ENCODE measurements at places on chromosomes 2 and 18. TPM values are rescaled to one million over a fixed set of nuclear protein-coding genes. Genes with fewer than 3 reads are reported as not detected.

DNA sequence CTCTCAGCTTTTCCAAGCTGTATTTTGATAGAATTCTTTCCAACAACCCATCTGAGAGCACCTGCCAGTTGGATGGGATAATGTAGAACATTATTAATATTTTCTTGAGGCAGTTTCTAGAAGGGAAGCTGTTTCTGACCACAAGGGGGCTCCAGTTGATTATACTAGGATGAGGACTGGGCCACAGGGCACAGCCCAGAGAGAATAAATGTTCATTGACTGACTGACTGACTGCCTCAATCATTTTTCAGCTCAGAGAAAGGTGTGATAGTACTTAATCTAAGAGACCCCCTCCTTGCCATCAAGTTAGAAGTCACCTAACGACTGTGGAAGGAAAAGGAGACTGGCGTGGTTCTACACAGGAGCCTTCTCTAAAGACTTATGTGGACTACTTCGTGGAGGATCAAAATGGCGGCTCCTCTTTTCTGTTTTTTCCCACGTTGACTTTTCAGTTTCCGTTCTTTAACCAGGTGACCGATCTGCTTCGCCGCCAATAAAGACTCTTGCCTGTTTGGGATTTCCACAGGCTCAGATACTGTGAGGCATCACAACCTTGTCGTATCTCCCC, 31.9 kb upstream of the CREG2 start:
- peak; percentile 44 for DNase-seq

DNA sequence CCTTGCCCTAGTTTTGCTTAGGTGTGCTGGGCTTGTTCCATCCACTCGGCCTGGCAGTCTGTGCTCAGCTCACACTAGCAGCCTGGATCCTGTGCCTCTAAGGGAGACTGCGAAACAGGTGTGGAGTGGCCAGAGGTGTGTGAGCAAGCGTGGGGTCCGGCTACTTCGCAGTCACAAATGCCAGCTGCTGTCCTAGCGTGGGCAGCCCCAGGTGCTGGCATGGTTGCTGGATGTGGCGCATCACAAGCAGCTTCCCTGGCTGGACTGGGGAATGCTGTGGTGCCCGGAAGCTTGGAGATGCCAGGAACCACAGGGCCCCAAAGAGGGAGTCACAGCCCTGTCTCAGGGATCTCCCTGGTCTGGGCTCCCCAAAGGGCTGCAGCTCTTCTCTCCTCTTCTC, 119.0 kb upstream of the TMEFF2 start:
- no peak for DNase-seq

The ID2 gene
- 362 TPM for total RNA-seq

The IL36B gene
- total RNA-seq, result not detected

The SLC11A1 gene
- total RNA-seq, result 4.8 TPM

DNA sequence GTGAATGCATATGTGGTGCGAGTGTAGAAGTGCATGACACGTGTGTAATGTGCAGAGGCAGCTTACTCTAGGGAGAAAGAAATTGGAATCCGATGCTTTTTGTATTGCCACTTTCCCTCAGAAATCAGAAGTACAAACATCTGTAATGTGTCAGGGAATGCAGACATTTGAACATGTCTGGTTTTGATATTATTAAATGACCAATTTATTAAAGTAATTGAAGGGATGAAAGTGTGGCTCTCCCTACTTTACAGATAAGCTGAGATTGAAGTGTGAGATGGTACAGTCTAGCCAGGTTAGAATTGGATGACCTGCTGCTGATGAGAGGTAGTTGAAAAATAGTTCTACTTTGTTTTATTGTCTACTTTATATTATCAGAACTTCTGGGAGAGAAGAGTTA, 74.5 kb upstream of the NT5C1B start:
- DNase-seq, result no peak

DNA sequence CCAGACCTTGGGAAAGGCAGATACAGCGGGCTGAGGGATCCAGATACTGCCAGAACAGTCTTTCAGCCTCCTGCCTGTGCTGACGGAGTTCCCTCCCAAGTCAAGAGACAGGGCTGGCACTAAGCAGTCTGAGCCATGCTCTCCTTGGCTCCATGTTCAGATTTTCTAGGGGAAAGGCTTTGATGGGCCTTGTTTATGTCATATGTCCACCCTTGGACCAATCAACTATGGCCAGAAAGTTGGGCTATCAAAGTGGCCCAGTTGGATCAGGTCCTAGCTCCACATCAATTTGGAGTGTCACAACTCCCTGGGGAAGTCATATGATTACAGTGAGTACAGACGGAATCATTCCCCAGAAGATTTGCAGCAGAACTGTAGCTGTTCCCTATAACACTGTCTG, 152.0 kb downstream of the GREB1L start:
- DNase-seq, result no peak

- peak; percentile 71 for DNase-seq
These were observed 26.4 kb downstream of the TBC1D8 start for GRCh38 chr2:101124643-101125366.

The SLC35G4 gene
- not detected for total RNA-seq

- DNase-seq, result no peak
These were observed 201.5 kb downstream of the PPP1R1C start for GRCh38 chr2:182187130-182187529.

DNA sequence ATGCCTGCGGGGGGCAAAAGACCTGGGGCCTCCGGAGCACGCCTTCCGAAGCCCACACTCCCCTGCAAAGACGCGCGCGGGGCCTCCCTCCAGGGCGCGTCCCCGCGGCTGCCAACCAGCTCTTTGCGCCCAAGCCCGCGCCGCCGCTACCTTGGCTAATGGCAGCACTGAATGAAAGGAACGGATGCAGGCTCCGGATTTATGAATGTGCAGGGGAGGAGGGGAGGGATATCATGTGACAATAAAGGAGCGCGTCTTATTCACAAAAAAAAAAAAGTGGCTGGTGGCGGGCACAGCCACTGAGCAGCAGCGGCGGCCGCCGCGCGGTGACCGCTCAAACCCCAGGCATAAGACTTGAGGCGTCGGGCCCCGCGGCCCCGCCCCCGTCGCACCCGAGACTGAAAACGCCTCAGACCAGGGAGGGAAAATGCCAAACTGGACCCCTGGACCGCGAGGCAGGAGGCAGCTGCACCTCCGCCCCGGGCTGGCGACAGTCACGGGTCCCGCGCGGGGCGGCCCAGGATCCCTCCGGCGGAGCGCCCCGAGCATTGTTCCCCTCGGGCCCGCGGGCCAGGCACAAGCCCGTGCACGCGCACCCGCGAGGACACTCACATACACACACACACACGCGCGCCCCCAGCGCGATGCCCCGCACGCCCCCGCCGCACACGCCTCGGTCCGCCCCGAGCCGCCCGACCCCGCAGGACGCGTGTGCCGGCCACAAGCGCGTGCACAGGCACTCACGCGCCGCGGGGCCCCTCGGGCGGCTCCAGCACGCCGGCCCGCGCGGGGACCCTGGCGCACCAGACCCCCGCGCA, 1.6 kb downstream of the SPRED2 start:
- DNase-seq, result peak; percentile 68

- no peak for DNase-seq
These were observed 149.5 kb downstream of the ACOXL start for GRCh38 chr2:110881908-110882307.

The DSG4 gene
- total RNA-seq, result not detected

The TTN gene
- 27.7 TPM for total RNA-seq

The IL1RN gene
- total RNA-seq, result 31.8 TPM

The RFTN2 gene
- 0.80 TPM for total RNA-seq

DNA sequence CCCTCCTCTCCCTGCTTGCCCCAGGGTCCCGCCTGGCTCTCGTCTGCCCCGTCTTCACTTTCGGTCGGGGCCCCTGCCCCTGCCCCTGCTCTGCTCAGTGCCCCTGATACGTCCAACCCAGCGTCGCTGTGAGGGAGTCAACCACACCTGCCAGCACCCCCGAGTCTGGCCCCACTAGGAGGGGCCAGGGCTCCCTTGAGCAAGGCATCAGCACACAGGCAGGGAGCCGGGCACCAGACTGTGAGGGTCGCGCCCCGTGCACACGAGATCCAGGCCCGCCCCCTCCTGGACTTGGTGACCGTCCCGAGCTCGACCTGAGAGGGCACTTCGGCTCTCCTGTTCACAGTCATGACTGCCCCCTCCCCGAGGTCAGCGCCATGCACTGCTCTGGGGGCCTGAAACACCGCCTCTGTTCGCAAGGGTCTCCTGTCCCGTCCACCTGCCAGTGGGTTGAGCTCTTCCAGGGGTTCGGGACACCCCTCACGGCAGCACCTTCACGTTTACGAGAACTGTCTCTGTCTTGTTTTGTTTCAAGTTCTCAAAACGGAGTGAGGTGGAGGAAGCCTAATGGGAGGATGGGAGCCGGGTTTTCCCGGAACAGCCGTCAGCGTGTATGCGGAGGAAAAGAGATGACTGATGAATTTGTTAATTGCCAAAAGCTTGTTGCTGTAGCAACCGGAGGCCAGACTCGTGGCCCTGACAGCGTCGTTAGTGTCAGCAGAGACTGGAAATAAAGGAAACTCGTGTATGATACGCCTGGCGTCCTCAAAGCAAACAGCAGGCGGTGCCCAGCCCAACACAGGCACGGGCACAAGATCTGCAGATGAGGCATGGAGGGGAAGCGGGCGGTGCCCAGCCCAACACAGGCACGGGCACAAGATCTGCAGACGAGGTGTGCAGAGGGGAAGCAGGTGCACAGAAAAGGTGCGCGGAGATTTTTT, 48.2 kb upstream of the KCNG2 start:
- DNase-seq, result no peak

The ANKMY1 gene
- 27.8 TPM for total RNA-seq

DNA sequence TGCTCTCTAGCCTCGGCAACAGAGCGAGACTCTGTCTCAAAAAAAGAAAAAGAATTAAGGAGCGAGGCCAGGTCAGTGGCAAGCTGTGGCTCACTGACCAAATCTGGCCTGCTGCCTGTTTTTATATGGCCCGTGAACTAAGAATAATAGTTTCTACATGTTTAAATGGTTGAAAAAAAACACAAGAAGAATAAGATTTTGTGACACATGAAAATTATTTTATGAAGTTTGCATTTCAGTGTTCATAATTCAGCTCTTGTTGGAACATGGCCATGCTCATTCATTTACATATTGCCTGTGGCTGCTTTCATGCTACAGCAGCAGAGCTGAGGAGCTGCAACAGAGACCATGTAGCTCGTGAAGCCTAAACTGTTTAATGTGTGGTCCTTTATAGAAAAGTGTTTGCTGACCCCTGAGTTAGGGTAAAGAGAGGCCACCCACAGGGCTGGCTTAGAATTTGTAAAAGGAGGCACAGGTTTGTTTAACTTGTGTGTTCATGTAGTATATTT, 59.5 kb downstream of the MFSD6 start:
- no peak for DNase-seq

The OR6B2 gene
- total RNA-seq, result not detected

GRCh38 chr2:3405876-3406275, 26.4 kb downstream of the TRAPPC12 start:
- DNase-seq, result no peak

The YES1 gene
- total RNA-seq, result 128 TPM

Data from transverse colon (tissue), 4 donors.